ENCODE measurements at places on chromosomes 5 and 9.
A peak's percentile ranks its signal among the peaks of the same experiment; 100 is the strongest.

GRCh38 chr5:2525351-2525750 is 226.1 kb downstream of the IRX2 start:
- no peak for DNase-seq

- DNase-seq, result no peak
These were observed 609.7 kb upstream of the DAB2 start for GRCh38 chr5:40034441-40034840.

DNA sequence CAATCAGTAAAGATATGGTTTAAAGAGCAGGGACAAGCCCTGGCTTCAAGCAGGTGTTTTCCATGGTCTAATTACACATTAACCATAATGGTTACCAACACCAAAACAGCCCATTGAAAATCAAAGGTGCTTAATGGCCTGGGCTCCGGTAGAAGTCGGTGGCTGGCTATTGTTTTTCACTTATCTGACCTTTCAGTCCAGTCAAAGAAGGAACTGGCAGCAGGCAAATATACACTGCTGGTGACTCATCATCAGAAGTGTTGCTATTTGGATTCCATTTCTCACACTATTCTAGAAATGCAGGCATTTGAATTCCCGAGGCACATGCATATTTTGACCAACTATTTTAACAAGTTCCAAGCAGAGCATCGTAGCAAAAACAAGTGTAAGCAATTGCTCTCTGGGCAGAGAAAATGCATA is 26.3 kb upstream of the GABRP start:
- peak; percentile 24 for DNase-seq

- DNase-seq, result no peak
These were observed 292.4 kb downstream of the TRIM32 start for GRCh38 chr9:116979456-116979855.

DNA sequence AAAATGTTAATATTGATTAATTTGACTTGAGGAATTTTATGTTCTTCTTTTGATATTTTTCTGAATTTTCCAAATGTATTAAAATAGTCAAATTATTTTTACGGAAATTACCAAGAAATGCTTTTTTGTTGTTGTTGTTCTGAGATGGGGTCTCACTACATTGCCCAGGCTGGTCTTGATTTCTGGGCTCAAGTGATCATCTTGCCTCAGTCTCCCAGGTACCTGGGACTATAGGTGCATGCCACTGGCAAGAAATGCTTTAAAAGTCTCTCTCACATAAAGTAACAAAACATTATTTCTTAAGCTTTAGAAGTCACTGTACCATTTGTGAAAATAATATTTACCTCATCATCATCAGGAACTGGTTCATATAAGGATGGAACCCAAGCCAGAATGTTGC is 43.0 kb upstream of the ELOVL7 start:
- DNase-seq, result no peak

DNA sequence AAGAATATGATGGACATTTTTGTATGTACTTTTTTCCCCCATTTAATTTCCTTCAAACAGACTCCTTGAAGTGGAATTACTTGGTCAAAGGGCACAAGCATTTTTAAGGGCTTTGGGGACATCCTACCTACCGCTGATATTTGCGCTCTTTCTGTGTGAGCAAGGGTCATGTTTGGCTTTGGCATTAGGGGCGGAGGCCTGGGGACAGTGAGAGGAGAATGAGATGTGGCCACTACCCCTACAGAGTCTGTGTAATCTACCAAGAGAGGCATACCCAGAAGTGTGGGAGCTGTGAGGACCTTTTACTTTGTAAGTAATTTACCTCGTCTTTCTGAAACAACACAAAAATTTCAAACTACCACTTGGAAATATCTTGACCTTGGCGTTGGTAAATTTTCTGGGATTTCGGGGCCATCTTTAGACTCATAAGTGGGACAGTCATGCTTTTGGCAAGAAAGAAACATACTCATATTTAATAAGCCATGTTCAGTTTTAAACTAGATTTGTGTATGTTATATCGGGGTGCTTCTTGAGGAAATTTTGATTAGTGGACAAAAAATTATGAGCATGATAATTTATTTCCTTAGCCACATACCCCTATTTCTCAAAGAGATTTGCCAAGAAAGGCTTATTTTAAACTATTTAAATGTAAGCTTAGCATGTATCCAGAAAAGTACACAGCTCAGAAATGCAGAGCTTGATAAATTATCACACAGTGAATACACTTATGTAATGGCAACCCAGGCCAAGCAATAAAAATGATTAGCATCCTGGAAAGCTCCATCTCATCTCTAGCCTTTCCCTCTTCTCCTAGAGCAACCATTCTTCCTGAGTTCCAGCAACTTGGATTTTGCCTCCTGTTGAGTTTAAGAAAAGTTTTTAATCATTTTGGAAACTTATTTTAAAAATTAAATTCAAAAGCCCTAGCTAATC is 63.6 kb downstream of the ARHGAP26 start:
- DNase-seq, result no peak

DNA sequence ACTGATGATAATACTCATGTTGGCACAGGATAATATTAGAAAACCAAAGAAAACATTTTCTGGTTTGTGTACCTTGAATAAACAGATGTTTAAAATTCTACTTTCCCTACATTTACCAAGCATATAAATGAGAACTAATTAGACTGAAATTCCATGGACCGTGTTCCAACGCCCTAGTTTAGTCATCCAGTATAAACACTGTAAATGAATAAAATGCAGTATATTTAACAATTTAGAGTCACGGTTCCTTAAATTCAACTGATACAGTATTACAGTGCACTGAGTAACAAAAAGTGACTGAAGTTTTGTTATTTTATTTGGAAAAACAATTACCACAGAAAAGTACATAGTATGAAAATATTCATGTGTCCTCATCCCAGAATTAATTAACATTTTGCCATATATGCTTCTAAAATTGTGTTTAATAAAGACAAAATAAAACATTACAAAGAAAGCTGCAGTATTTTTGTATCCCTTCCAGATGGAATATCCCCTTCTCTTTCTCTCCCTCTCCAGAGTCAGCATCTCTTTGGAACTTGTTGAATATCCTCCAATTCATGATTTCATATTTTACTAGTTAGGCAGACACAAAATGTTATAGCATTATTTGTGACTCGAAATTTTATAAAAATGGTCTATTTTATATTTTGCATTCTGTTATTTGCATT is 112.5 kb downstream of the HMHB1 start:
- DNase-seq, result no peak

DNA sequence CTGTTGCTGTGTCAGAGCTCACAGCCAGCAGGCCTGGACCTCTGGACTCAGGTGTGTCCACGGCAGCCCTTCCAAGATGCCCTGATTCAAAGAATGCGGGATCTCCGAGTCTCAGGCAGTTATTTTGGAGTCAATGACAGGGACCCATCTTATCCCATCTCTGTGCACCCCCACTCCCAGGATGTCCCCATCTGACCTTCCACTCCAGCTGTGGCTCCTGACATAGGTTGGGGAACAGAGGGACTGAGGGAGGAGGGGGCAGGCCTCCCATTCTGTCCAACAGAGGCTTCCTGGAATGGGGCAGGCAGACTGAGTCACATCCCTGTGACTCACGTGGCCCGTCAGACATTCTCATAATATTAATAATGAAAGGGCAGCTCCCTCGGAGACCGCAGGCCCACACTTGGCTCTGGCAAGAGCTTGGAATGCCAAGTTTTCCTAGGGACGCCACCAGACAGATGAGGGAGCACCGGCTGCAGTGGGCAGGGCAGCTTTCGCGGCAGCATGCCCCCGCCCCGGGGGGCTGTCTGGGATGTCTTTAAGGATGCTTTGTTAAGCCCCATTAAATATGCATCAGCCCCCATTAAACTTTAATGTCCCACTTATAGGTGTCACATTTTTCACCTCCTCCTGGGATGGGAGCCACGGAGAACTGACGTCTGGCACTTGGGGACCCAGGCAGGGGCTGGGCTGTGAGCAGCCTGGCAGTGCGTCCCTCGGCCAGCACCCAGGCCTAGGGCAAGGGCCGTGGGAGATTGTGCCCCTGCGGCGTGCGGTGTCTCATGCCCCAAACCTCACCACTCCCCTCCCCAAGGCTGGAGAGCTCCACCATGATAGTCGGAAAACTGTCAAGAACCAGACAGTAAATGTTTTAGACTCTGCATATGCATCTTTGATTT is 23.6 kb upstream of the FIBCD1 start:
- DNase-seq, result peak; percentile 83

- no peak for DNase-seq
These were observed 173.0 kb upstream of the DAPK1 start for GRCh38 chr9:87324613-87325194.

GRCh38 chr5:172178991-172179989 is 8.7 kb downstream of the STK10 start:
- no peak for DNase-seq
